ENCODE measurements at places on chromosomes 16 and 17. TPM values are rescaled to one million over a fixed set of nuclear protein-coding genes. Genes with fewer than 3 reads are reported as not detected.

DNA sequence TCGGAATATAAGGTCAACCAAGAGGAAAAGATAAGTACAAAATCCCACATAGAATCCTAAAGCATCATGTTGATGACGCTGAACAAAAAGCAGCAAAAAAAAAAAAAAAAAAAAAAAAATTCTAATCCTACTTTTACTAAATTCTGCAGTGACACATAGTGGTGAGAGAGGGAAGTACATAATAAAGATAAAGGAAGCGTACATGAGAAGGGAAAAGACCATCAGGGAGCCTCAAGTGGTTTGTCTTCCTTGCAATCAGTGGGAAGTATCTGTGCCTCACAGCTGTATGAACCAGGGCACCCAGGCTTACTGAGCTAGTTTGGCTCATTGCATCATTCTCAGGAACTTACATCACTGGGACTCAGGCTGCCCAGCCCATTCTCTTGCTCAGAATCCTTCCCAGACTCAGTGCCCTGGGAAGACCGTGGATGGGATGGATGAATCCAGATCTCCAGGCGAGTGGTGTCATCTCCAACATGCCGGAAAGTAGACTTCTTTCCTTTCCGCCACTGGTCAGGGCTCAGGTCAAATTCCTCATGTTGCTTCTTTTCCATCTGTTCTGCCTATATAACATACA is 21.2 kb downstream of the SMG6 start:
- H3K4me1 ChIP-seq, result no peaks in the 10 kb centered on the region
- peak overlapping the region; percentile 33 for H3K27ac ChIP-seq
- H3K27me3 ChIP-seq, result no peaks in the 10 kb centered on the region
- DNase-seq, result no peak
- H3K4me3 ChIP-seq, result no peak overlapping the region

GRCh38 chr17:4357030-4357628 is 9.3 kb downstream of the UBE2G1 start:
- no peak overlapping the region for H3K27ac ChIP-seq
- H3K4me3 ChIP-seq, result no peak overlapping the region
- H3K4me1 ChIP-seq, result peaks cover 6% of the 10 kb centered on the region
- H3K27me3 ChIP-seq, result no peaks in the 10 kb centered on the region
- no peak for DNase-seq

DNA sequence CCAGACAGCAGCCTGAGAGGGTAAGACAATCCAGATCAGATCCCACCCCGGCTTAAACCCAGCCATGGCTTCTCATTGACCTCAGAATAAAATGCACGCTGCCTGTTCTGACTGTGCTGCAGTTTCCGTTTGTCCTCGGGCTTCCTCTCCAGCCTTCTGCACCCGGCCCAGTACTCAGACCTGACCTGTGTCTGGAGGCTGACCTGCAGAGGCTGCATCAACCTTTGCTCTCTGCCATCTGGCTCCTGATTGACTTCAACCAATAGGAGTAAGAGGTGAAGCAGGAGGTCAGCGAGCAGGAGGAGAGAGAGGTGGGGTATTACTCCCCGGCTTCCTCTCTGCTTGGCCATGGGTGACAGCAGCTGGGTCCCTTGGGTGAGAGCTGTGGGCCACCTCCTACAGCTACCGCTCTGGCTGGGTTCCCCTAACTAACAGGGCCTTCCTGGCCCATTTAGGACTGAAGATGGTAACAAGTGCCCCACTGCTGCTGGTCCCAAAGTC is 46.7 kb downstream of the C16orf82 start:
- DNase-seq, result no peak
- no peaks in the 10 kb centered on the region for H3K4me1 ChIP-seq
- no peaks in the 10 kb centered on the region for H3K36me3 ChIP-seq
- no peak overlapping the region for H3K4me3 ChIP-seq
- no peak overlapping the region for H3K27ac ChIP-seq

DNA sequence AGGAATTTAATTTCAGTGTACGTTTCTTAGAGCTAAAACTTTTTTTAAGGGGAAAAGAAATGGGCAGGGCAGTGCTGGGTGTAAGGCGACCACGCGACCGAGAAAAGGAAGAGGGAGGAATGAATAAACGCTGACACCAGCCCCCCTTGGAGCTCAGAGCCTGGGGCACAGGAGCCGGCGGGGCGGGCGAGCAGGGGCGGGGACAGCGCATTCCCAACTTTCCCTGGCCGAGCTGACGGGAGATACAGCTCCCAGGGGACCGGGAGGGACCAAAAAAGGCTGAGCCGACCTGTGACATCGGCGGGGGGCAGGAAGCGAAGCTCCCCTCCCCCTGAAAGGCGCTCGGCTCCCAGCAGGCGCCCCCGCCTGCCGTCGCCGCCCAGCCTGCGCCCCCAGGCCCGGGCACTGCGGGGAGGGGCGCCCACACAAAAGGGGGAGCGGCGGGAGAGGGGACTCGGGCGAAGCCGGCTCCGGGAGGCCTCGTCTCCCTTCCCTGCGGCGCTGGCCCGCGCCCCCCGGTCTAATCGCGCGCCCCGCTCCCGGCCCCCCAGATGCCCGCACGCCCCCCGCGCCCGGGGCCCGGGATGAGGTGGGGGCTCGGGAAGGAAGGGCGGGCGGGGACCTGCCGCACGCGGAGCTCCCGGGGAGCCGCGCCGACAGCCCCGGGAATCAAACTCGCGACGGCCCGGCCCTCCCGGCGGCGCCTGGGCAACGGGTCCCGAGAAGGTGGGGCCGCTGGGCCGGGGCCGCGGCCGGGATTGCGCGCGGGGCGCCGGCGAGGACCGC is 622 bp downstream of the CUEDC1 start:
- peak overlapping the region; percentile 94 for H3K4me3 ChIP-seq
- H3K36me3 ChIP-seq, result no peaks in the 10 kb centered on the region
- peak; percentile 95 for DNase-seq
- peak overlapping the region; percentile 99 for H3K27ac ChIP-seq
- H3K4me1 ChIP-seq, result no peaks in the 10 kb centered on the region
- H3K27me3 ChIP-seq, result no peaks in the 10 kb centered on the region

- no peak for DNase-seq
- no peaks in the 10 kb centered on the region for H3K4me1 ChIP-seq
- H3K27ac ChIP-seq, result no peak within 1 kb of the TSS
- peak within 1 kb of the TSS; percentile 35 for H3K4me3 ChIP-seq
- no peaks in the 10 kb centered on the region for H3K27me3 ChIP-seq
- no peaks in the 10 kb centered on the region for H3K36me3 ChIP-seq
Observed at GRCh38 chr17:34579017-34579946, at the start of gene TMEM132E. TMEM132E (plus strand) TSS chr17:34579582; CDS start chr17:34581077, 1,495 bp downstream.

GRCh38 chr16:81649561-81650184 is 129.4 kb upstream of the PLCG2 start:
- no peaks in the 10 kb centered on the region for H3K27me3 ChIP-seq
- H3K27ac ChIP-seq, result no peak overlapping the region
- no peak overlapping the region for H3K4me3 ChIP-seq

DNA sequence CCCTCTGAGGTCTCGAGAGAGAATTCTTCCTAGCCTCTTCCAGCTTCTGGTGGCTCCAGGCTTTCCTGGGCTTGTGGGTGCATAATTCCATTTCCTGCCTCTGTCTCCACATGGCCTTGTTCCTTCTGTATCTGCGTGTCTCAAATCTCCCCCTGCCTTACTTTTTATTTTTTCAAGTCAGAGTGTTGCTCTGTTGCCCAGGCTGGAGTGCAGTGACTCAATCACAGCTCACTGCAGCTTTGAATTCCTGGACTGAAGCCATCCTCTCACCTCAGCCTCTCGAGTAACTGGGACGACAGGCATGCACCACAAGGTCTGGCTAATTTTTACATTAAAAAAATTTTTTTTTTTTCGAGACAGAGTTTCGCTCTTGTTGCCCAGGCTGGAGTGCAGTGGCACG is 120.6 kb downstream of the SHISA9 start:
- no peak overlapping the region for H3K4me3 ChIP-seq
- DNase-seq, result no peak
- H3K27ac ChIP-seq, result no peak overlapping the region
- H3K4me1 ChIP-seq, result no peaks in the 10 kb centered on the region
- H3K27me3 ChIP-seq, result no peaks in the 10 kb centered on the region

- peak; percentile 48 for DNase-seq
- no peaks in the 10 kb centered on the region for H3K4me1 ChIP-seq
- no peak overlapping the region for H3K27ac ChIP-seq
- no peaks in the 10 kb centered on the region for H3K36me3 ChIP-seq
Observed at GRCh38 chr16:868846-869822, 68.6 kb upstream of the GNG13 start.

DNA sequence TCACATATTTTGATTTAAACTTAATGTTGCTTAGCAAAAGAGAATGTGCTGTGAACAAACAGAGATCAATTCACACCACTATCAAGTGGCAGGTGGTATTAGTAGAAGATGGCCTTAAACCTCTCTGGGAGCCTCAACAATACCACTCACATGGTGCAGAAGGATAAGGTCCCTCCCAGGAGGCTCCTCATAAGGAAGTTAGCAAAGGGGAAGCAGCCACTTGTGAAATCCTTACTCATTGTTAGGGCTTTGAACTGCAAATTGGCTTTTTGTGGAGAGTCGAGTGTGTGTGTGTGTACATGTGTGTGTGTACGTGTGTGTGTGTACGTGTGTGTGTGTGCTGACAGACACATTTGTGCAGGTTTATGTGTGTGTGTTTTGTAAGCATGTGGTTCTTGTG is 48.9 kb upstream of the ASIC2 start:
- H3K27ac ChIP-seq, result no peak overlapping the region
- no peaks in the 10 kb centered on the region for H3K27me3 ChIP-seq

- H3K4me3 ChIP-seq, result no peak overlapping the region
- peak; percentile 67 for DNase-seq
- H3K27ac ChIP-seq, result no peak overlapping the region
Observed at GRCh38 chr16:49510654-49511305, 137.2 kb downstream of the C16orf78 start.

DNA sequence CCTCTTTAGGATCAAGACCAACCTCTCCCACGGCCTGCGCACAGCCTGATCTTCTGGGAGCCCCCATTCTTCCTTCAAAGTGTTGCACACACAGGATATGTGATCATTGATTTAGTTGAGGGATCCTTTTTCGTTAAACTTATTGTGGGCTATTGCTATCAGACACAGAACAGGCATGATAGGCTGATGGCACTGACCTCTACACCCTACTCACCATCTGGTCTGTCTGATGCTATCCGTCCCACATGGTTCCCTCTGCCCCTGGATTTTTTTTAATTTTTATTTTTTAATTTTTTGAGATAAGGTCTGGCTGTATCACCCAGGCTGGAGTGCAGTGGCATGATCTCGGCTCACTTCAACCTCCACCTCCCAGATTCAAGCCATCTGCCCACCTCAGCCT is 19.2 kb upstream of the LITAF start:
- no peaks in the 10 kb centered on the region for H3K27me3 ChIP-seq
- no peak overlapping the region for H3K27ac ChIP-seq
- no peak for DNase-seq
- no peaks in the 10 kb centered on the region for H3K4me1 ChIP-seq
- H3K4me3 ChIP-seq, result no peak overlapping the region

- no peak overlapping the region for H3K27ac ChIP-seq
- no peaks in the 10 kb centered on the region for H3K36me3 ChIP-seq
- no peak overlapping the region for H3K4me3 ChIP-seq
Observed at GRCh38 chr17:28889996-28890395, 7.5 kb downstream of the FLOT2 start.

DNA sequence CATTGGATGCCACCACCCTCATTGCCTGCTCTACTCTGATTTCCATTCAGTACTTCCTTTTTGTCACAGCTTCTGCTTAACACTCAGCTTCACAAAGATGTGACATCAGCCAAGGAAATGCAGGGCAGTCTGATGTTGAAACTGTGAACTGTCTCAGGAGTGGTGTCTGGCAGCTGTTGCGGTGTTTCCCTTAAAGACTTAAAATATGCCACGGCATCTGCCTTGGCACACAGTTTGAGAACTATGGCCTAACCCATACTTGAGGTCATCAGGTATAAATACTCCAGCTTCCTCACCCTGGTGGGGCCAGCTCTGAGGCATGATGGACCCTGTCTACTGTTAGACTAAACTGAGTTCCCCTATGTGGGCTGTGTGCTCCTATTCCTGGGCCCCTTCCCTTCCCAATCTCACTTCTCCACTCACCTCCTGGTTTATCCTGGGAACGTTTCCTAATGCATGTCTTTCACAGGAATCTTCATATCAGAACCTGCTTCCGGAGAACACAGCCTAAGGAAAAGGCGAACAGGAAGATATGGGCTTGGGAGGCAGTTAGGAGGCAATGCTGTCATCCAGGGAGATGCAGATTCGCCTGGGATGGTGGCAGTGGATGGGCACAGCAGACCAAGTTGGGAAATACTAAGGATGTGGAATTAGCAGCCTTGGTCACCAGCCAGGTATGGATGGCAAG is 96.5 kb downstream of the WSCD1 start:
- H3K27me3 ChIP-seq, result no peaks in the 10 kb centered on the region
- no peaks in the 10 kb centered on the region for H3K4me1 ChIP-seq
- no peaks in the 10 kb centered on the region for H3K36me3 ChIP-seq
- DNase-seq, result no peak

DNA sequence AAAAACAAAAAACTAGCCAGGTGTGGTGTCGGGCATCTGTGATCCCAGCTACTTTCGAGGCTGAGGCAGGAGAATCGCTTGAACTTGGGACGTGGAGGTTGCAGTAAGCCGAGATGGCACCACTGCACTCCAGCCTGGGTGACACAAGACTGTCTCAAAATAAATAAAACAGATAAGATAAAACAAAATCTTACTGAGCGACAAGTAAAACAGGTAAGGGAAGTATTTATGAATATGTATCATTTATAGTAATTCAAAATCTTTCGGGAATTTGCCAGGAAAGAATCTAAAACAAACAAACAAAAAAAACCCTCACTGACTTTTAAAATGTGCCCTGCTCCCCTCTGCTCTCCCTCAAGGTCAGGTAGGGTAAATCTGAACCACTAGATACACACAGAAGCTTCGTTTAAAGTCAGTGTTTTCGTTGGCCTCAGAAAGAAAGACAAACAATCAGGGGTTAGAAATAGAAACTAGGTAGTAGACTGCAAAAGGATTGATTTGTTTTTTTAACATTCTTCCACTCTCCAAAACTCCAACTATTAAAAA is 2.1 kb downstream of the PRPSAP1 start:
- H3K4me3 ChIP-seq, result no peak overlapping the region
- no peaks in the 10 kb centered on the region for H3K4me1 ChIP-seq
- H3K36me3 ChIP-seq, result no peaks in the 10 kb centered on the region
- no peaks in the 10 kb centered on the region for H3K27me3 ChIP-seq

DNA sequence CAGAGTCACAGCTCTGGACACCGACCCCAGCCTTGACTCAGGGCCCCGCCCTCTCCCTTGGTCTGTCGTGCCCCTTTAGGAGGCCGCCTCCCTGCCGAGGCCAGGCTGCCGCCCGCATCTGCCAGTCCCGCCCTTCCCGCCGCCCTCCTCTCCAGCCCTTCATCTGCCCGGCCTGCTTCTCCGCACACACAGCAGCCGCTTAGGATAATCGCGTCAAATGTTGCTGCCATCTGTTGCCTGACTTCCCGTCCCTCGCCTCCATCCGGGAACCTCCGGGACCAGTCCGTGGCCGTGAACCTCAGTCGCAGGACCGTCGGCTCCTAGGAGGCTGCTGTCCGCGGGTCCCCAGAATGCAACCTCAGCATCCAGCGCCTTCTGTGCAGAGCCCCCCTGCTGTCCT is 11.9 kb downstream of the GSE1 start:
- H3K4me3 ChIP-seq, result no peak overlapping the region
- H3K27me3 ChIP-seq, result no peaks in the 10 kb centered on the region
- no peaks in the 10 kb centered on the region for H3K36me3 ChIP-seq
- H3K27ac ChIP-seq, result no peak overlapping the region
- DNase-seq, result no peak

GRCh38 chr17:488993-489757 is 136.6 kb upstream of the RPH3AL start:
- no peaks in the 10 kb centered on the region for H3K27me3 ChIP-seq
- H3K36me3 ChIP-seq, result no peaks in the 10 kb centered on the region
- H3K4me1 ChIP-seq, result no peaks in the 10 kb centered on the region
- H3K4me3 ChIP-seq, result no peak overlapping the region
- no peak overlapping the region for H3K27ac ChIP-seq
- DNase-seq, result peak; percentile 82

The PPM1E gene
- 0.21 TPM for total RNA-seq

The DNASE1L2 gene
- total RNA-seq, result 0.39 TPM

The WNT3 gene
- total RNA-seq, result 0.39 TPM

The MAP2K4 gene
- 34.3 TPM for total RNA-seq

The KCNJ2 gene
- 3.1 TPM for total RNA-seq

The TBC1D3I gene
- total RNA-seq, result not detected

The CCL4L2 gene
- 1.4 TPM for total RNA-seq
